Left renal cortex interstitium (tissue), 4 donors: ENCODE measurements at places on chromosomes 4 and X. TPM values are rescaled to one million over a fixed set of nuclear protein-coding genes. Genes with fewer than 3 reads are reported as not detected.

DNA sequence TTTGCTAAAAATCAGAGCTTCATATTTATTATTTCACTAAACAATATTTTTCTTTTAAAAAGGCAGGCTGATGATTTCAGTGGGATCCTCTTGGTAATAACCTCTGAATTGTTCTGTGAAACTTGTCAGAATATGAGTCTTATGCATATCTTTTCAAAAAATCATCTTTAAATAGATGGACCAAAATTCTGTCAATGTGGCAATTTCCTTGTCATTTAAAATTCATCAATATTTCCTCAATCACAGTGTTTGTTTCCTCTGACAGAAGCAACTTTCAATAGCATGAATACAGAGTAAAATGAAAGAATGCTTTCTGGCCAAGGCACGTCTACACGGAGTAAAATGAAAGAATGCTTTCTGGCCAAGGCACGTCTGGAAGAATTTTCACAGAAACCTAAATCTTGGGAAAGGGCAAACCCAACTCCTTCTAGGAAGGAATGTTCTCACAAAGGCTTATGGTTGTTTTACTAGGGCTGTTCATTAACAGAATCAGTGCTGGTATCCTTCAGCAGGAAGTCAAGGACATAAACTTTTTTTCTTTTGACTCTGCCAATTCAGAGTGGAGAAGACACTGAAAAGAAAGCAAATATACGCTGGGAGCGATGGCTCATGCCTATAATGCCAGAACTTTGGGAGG is 99.0 kb upstream of the GPR34 start:
- no peak for DNase-seq

HSFX4 gene
- polyA plus RNA-seq, result 0.25 TPM

OTUD6A gene
- polyA plus RNA-seq, result 0.09 TPM

TLR10 gene
- 0.64 TPM for polyA plus RNA-seq

NLGN3 gene
- 6.0 TPM for polyA plus RNA-seq

ODAPH gene
- polyA plus RNA-seq, result not detected

NPY1R gene
- polyA plus RNA-seq, result 19.6 TPM
